ENCODE measurements at places on chromosomes 3 and 15.
A peak's percentile ranks its signal among the peaks of the same experiment; 100 is the strongest.

- H3K36me3 ChIP-seq = peaks cover 2% of the 10 kb centered on the region
- H3K4me1 ChIP-seq = no peaks in the 10 kb centered on the region
- no peak overlapping the region for H3K4me3 ChIP-seq
- H3K27me3 ChIP-seq = no peaks in the 10 kb centered on the region
- H3K27ac ChIP-seq = no peak overlapping the region
Measured at GRCh38 chr15:98813951-98814350, 165.6 kb downstream of the IGF1R start.

- no peak for DNase-seq
- H3K4me3 ChIP-seq = no peak overlapping the region
- no peak overlapping the region for H3K27ac ChIP-seq
Measured at GRCh38 chr3:43499256-43499655, 122.6 kb downstream of the ANO10 start.

GRCh38 chr3:4351164-4351855 is 48.1 kb downstream of the SETMAR start:
- peak; percentile 51 for DNase-seq
- H3K4me3 ChIP-seq = peak overlapping the region; percentile 67
- peak overlapping the region; percentile 92 for H3K27ac ChIP-seq

- peak overlapping the region; percentile 74 for H3K4me3 ChIP-seq
- peak overlapping the region; percentile 93 for H3K27ac ChIP-seq
- H3K4me1 ChIP-seq = peaks cover 72% of the 10 kb centered on the region
- no peaks in the 10 kb centered on the region for H3K27me3 ChIP-seq
- H3K36me3 ChIP-seq = peaks cover 15% of the 10 kb centered on the region
Measured at GRCh38 chr3:13013151-13013561, 60.1 kb downstream of the IQSEC1 start.

GRCh38 chr3:54127499-54128056 is 5.2 kb downstream of the CACNA2D3 start:
- no peak overlapping the region for H3K4me3 ChIP-seq
- peaks cover 3% of the 10 kb centered on the region for H3K4me1 ChIP-seq
- H3K36me3 ChIP-seq = no peaks in the 10 kb centered on the region
- no peak overlapping the region for H3K27ac ChIP-seq

DNA sequence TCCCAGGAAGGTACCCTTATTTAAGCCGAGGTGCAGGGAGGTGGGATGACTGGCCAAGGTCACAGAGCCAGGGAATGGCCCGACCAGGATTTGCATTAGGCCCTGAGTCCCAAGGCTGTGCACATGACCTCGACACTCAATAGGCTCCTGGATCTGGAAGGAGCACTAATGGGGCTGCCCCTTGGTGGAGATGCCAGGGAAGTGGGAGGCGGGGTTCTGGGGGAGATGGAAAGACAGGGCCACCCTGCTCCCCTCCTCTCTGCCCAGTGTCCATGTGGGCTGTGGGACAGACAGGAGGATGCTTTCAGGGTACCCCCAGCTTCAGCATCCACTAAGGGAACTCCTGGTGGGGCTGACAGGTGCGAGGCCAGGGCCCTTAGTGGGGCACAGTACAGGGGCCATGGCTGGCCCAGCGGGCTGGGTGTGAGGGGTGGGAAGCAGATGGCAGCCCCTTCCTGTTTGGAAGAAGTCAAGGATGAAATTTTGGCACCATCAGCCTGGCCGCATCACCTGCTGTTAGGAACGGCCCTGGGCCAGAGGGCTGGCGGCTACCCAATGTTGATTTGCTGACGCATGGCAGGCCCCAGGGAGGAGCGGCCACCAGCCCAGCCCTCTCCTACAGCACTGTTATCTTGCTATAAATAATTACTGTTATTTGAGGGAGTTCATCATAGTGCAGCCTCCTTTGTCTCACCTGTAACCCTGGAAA is 37.3 kb downstream of the ATP2B2 start:
- H3K27me3 ChIP-seq = peaks cover 7% of the 10 kb centered on the region
- H3K27ac ChIP-seq = no peak overlapping the region
- DNase-seq = no peak
- H3K36me3 ChIP-seq = no peaks in the 10 kb centered on the region
